ENCODE measurements at places on chromosomes 13 and 19.

- no peak for DNase-seq
Observed at GRCh38 chr19:46806656-46807055, 18.3 kb upstream of the SLC1A5 start.

DNA sequence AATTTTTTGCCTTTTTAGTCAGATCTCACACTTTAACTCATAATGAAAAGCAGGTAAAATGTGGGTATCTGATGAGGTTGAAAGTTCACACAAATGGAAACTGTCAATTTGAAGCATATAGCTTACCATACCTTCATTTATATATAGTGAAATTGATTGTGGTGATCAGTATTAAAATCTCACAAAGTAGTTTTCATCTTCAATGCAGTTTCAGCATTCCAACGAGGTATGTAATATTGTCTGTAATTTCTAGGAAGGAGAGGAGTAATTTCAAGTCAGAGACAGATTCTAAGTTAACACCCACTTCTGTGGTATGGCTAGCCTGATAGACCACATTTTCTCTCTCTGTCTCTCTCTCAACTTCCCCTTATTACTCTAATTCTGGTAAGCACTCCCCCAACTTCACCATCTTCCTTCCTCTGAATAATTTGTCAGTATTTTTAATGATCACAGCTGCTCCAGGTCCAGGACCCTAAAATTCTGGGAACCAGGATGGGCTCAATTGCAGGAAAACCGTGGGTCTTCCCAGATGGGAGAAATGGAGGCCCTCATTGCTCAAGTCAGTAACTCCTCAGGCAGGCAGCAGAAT is 455.7 kb downstream of the FGF9 start:
- peak; percentile 81 for DNase-seq

GRCh38 chr19:33311326-33311682 is 9.0 kb upstream of the CEBPA start:
- DNase-seq = no peak

- DNase-seq = no peak
Observed at GRCh38 chr13:93687261-93687660, 460.7 kb downstream of the GPC6 start.

- no peak for DNase-seq
Observed at GRCh38 chr13:73808318-73808717, 325.9 kb downstream of the KLF12 start.

GRCh38 chr19:5805462-5806132 is 730 bp downstream of the NRTN start:
- DNase-seq = peak; percentile 82

DNA sequence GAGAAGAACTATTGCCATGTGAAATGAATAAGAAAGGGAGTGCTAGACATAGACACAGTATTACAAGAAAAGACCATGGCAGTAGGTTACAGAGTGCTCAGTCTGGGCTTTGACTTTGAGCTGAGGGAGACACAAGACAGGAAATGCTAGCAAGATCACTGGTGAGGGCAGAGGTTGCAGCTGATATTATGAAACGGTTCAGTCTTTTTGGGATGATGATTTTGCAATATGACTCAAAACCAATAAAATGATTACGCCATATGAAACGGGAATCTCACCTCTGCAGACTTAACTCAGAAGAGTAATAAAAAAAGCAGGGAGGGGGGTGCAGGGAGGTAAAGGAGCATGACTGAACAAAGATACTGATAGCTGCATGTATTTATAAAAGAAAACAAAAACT is 123.1 kb downstream of the RBM26 start:
- DNase-seq = peak; percentile 31

GRCh38 chr13:42168496-42168895 is 103.5 kb upstream of the AKAP11 start:
- no peak for DNase-seq

DNA sequence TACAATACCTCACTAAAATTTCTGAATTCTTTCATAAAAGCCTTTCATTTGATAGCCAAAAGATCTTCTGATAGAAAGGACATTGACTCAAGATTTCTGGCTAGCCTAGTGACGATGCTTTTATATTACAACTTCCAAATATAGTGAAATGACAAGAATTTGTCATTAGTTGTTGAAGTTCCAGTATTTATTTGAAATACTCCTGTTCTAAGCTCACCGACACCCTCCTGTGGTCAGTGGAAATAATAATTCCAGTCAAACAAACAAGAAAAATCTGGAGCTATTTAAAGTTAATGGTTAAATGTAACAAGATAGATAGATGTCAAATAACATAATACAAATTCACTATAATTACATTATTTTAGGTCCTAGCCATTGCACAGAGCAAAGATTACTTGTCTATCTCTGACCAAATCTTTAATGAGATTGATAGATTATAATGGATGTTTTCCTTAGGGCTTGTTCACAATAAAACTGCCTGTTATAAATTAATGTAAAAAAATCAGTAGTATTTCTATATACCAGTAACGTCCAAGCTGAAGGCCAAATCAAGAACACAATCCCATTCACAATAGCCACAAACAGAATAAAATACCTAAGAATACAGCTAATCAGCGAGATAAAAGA is 195.5 kb downstream of the RGCC start:
- peak; percentile 45 for DNase-seq

DNA sequence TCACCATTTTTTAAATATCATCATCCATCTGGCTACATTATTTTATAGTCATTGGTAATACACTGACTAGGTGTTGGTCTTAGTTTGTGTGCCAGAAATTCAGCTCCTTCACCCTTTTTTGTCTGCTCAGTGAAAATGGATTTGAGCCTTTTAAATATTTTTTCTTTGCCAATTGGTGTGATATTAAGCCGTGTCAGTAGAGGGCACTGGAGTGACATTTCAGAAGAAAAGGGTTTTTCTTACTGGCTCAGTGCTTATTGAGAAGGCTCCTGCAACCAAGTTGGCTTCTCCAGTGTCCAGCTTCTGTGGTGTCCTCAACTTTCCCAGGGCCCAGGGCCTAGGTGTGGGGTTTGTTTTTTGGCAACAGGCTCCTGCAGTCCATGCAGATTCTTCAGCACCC is 546.6 kb downstream of the DACH1 start:
- DNase-seq = peak; percentile 34

GRCh38 chr19:6802336-6803035 is 30.0 kb downstream of the VAV1 start:
- peak; percentile 89 for DNase-seq

DNA sequence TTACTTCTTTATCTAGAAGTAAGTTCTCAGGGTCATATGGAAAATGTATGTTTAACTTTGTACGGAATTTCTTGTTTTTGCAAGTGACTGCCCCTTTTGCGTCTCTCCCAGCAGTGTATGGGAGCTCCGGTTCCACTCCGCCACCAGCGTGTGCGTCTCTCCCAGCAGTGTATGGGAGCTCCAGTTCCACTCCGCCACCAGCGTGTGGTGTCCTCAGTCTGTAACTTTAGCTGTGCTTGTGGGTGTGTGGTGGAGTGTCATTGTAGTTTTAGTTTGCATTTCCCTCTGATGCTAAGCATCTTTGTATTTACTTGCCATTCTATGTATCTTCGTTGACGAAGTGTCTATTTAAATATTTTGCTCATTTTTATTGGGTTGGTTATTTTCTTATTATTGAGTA is 2.4 kb downstream of the CUL4A start:
- peak; percentile 44 for DNase-seq

DNA sequence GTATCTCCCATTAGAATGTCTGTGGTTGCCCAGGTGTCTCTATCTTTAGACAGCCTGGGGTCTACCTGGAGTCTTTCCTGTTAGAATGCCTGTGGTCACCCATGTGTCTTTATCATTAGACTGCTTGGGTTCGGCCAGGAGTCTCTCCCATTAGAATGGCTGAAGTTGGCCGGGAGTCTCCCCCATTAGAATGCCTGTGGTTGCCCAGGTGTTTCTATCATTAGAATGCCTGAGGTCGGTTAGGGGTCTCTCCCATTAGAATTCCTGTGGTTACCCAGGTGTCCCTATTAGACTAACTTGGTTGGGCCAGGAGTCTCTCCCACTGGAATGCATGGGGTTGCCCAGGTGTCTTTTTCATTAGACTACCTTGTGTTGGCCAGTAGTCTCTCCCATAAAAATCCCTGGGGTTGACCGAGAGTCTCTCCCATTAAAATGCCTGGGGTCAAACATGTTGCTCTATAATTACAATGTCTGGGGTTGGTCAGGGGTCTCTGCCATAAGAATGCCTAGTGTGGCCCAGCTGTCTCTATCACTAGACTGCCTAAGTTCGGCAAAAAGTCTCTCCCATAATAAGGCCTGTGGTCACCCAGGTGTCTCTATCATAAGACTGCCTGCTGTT is 1448.7 kb downstream of the UQCRFS1 start:
- DNase-seq = no peak

- no peak for DNase-seq
Observed at GRCh38 chr19:50750010-50750409, 20.3 kb upstream of the GPR32 start.

DNA sequence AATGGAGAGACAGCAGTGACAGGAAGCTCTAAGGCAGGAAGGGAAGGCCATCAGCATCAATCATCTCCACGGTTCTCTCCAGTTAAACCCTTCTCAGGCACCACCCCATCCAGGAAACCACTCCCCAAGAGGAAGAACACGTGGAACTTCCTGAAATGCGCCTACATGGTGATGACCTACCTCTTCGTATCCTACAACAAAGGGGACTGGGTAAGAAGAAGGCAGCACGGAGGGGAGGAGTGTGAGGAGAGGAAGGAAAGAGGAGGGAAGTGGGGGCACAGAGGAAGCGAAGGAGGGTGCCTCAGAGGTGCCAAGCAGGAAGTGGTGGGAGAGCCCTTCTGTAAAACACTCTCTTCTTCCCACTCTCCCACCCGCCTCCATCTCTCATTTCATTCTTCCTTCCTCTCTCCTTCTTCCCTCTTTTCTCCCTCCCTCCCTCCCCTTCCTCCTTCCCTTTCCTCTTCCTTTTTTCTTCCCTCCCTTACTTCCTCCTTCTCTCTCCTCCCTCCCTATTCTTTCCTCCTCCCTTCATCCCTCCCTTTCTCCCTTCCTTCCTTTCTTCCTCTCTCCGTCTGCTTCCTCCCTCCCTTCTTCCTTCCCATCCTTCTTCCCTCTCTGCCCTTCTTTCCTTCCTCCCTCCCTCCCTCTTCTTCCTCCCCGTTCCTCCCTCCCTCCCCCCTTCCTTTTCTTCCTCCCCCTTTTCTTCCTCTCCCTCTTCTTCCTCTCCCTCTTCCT is 12.6 kb downstream of the ZSCAN5A start:
- no peak for DNase-seq

DNA sequence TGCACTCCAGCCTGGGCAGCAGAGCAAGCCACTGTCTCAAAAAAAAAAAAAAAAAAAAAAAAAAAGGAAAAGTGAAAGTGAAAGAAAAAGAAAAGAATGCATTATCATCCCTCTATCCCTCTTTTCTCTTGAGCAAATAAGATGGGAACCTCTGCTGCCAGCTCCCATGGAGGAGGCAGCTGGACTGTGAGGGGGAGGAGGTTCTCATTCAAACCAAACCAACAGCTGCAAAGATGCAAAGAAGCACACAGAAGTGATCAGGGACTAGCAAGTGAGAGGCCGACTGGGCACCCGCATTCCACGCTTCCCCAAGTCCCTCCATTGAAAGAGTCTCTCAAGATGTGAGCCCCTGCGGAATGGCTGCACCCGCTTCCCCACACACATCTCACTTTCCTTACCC is 63.5 kb downstream of the TSHZ3 start:
- no peak for DNase-seq

GRCh38 chr13:51638216-51638871 is 54.1 kb downstream of the WDFY2 start:
- no peak for DNase-seq

DNA sequence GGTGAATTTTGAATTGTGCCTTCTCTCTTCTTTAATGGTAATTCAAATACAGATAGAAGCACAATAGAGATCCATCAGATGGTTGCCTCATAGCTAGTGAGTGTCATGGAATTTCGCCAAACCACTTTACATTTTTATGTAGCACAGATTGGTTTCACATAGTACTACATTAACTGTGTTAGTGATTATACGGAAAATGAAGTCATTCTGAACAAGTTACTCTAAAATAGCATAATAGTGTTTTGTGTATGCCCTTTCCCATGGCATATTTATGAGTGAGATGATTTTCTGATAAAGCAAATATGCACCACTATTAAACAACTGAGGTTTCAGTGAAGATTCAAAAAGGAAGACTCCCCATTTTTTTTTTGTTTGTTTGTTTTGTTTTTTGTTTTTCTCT is 1623.5 kb downstream of the PCDH9 start:
- DNase-seq = no peak
